ENCODE measurements at places on chromosomes 3 and 15.

- no peak for DNase-seq
Measured at GRCh38 chr15:91555312-91555711, 298.2 kb upstream of the SLCO3A1 start.

DNA sequence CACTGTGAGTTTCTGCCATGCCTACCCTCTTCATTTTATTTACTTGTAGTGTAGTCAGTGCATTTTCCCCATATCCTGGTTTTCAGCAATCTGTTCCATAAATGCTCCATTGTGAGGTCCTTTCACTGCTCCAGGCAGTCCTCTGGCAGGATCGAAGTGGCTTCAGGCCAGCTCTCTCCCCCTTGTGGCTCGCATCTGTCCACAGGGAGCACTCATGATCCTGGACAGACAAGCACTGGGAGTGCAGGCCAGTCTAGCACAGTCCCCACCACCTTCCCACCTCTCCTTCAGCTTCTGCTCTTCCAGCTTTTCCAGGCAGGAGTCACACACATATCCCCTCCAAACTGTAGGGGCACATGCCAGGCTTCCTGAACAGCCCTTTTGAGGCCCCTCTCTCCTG, 173.6 kb downstream of the PPM1L start:
- no peak for DNase-seq

- DNase-seq, result no peak
Measured at GRCh38 chr15:59306520-59307164, 66.0 kb downstream of the MYO1E start.

DNA sequence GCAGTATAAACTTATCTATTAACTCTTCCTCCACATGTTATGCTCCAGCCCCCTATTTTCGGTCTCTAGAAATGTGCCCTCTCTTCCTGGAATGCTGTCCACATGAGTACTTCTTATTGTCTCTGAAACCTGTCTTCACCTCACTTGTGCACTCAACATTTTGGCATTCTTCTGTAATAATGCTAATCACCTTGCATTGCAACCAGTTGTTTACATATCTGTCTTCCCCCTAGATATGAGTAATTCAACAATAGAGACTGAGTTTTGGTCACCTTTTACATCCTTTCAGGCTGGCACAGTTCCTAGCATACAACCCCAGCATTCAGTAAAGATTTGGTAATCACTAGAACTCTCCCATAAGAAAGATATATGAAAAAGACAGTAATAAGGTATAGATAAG, 17.2 kb downstream of the CCDC80 start:
- DNase-seq, result no peak
